ENCODE measurements at places on chromosomes 4 and X.

DNA sequence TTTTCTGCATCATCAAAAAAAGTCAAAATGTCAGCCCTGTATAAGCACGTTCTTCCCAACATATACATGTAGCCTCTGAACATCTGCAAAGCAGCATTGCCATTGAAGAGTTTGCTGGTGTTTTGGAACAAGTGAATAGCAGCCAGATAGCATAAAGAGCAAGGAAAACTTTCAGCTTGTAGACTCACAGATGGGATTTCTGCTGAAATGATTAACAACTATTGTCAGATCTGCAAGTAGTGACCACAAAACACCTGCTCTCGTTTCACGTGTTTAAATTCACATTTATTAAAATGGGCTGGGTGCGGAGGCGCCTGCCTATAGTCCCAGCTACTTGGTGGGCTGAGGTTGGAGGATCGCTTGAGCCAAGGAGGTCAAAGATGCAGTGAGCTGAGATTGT, 123.7 kb downstream of the SPRY1 start:
- no peak for DNase-seq

DNA sequence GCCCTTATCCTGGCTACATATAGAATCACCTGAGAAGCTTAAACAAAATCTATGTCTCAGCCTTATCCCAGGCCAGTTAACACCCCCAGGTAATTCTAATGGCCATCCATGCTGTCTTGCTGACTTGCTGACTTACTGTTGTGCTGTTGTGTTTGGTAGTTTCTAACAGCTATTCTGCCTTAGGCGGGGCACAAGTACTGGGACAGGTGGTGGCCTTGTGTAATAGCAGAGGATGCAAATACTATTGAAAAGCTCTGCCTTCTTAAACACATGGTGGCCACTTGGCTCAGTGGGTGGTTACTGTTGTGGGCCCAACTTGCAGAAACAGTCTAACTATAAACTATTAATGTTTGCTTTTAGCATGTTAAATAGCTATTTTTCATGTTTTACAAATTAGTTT, 56.2 kb downstream of the CDS1 start:
- DNase-seq, result no peak

- DNase-seq, result no peak
Observed at GRCh38 chr4:123597586-123597985, 201.0 kb downstream of the SPRY1 start.

DNA sequence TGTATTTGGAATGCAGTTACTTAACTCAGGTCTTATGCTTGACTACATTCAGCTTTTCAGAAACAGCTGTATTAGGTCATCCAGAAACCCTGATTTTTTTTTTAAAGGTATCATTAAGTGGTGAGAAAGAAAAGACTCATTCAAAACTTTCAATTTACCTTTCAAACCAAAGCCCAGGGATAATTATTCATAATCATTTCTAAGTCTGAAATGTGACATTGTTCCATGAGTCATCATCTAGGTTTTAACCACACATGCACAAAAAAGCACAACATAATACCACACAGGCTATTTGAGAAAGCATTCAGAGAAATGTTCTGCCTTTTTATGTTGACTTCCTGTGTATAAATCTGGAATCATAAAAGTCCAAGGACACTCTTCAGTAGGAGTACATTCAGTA, 288.2 kb downstream of the IL1RAPL2 start:
- DNase-seq, result no peak

- no peak for DNase-seq
Observed at GRCh38 chr4:183478123-183478522, 26.7 kb upstream of the ING2 start.

DNA sequence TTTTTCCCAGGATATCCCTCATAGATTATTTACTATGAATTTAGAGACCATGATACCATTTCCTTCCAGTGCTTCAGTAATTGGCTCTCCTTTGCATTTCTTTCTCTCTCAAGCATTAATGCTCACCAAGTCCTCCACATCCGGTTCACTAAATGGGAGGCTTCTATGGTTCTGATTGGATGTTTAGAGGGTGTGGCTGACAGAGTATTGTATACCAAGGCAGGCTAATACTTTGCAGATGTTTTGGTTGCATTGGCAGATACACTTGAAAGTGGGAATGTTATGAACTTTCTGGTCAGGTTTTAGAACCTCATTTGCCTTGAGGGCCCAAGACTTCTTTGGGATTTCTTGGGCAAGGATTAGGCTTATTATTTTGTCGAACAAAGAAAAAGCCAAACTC, 24.2 kb downstream of the CBLL2 start:
- no peak for DNase-seq

DNA sequence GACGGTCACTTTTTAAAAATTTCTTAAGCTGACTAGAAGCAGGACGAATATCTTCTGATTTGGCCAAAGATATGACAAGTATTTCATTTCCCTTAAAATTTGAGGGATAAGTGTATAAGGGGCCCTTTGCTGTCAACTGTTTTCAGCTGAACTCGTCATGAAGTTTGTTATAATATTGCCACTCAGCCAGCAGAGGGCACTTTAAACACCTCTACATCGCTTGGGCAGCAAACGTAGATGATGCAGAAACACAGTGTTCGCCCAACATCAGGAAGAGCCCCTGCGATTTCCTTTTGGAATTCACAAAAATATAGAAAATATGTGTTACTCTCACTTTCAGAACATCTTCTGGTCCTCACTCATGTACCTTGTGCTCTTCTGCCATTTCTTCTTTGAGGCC, 435.7 kb upstream of the FMR1 start:
- DNase-seq, result no peak

DNA sequence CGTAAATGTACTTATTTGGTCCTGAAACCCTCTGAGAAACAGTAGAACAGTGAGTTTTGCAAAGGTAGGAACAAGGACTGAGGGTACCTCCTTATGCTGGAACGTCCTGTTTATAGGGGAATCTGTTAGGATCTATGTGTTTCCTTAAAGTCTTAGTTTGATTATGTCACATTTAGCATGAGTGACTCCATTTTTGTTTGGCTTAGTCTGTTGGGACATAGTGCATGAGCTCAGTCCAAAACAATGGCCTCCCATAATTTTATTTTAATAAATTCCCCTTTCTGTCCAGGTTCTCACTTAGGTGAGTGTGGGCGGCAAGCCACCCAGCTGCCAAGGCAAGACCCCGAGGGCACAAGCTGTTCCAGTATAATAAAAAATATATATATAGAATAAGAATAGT, 27.7 kb downstream of the HTT-AS start:
- no peak for DNase-seq

GRCh38 chr4:80266253-80266901, at the start of gene FGF5:
Gene FGF5 (plus strand): TSS chr4:80266664. CDS start chr4:80266825, 161 bp downstream.
- no peak for DNase-seq

DNA sequence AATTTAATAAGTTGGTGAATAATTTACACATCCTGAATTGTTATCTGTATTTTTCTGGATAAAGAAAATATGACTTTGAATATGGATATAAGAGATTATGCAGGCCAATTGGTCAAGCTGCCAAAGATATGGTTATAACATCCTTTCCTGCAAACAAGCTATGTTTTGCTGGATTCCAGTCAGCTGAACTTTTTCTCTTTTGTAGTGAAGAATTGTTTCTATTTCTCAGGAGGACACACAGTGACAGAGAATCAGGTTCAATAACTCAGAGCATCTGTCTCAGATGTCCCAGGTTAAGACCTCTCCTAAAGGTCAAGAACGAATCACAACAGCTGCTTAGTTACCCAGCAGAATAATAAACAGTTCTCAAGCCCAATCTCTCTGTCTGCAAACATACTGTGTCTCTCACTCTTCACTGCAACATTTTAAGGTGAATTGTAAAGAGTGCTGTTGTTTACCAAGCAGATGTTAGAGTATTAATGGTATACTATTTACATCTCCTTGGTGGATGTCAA, 189.5 kb upstream of the ANKRD50 start:
- no peak for DNase-seq

GRCh38 chrX:79369871-79370270, 2.7 kb upstream of the ITM2A start:
- no peak for DNase-seq

DNA sequence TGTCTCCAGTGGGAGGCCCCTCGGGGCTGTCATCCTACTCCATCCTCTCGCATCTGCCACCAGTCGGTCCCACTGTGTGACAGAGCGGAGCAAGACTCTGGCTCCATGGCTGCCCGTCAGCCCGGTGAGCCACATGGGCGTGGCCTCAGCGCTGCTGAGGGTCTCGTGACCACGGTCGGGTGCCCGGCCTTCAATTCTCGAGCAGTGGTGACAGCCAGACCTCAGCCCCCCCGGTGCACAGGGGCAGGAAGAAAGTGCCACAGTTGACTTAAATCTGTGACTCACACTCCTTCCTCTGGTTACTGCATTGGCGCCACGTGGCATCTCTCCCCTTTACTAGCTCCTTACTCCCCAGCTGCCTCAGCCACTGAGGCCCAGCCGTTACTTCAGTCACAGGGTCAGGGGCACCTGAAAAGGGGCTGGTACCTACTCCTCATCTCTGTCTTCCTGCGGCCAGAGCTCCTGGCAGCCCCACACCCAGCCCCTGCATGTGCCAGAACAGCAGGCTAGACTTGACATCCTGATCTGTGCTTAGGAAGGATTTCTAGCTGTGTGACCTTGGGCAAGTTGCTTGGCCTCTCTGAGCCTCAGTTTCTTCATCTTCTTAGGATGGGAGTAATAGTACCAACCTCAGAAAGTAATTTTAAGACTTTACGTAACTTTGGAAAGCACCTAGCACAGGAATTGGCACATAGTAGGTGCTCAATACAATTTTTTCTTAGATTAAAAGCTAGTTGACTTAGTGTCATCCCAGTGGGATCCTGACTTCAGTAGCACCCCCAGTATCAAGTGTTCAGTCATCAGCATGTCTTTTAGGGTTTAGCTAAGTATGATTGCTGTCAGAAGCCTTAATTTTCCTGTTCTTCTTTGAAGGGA, 66.1 kb downstream of the TNIP2 start:
- no peak for DNase-seq

DNA sequence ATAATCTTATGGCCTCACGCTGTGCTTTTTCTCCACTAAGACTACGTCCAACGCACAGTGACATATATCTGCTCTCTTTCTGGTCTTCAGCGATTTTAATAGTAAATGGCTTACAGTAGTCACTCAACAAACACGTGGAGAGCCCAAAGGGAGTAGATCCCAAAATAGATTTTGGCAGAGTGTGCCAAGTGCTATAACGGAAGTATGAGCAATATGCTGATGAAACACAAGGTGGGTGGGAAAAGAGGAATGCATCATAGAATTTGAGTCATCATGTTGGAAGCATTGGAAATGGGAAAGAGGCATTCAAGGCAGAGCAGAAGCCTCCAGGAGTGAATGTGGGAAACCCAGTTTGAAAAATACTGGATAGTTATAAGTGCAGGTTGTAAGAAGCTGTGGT, 129.1 kb upstream of the LDB2 start:
- DNase-seq, result no peak

- no peak for DNase-seq
Observed at GRCh38 chr4:38075370-38076152, 115.4 kb downstream of the PTTG2 start.

DNA sequence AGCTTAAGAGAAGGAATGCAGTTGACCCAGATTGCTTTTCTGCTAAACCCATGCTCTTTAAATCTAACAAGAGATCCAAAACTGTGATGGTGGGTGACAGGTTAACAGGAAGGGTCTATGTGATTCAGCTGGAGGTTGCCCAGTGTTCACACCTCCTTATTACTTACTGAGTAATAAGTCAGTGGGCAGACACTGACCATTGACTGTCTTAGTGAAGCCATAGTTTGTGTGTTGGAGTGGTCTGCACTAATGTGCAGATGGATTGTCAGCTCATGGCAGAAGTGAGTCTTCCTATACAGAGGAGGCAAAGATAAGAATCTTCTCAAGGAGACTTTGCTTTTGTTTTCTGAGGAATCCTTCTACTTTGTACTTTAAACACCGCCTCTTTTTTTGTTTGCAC, 15.2 kb upstream of the RUFY3 start:
- no peak for DNase-seq

DNA sequence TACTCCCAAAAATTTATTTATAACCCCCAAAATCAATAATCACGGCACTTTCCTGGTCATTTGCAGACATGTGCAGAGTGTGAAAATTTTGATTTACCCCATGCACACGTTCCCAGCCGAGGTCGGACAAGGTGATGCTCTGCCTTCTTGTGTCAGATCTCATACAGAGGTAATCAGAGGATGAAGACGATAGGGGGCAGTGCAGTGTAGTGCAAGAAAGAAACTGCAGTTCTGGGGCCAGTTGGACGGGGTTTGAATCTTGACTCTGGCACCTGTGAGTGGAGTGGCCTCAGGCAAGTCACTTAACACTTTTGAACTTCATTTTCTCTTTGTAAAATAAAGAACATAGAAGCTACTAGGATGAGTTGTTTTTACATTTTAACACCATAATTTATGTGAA, 88.4 kb downstream of the FRMPD3 start:
- no peak for DNase-seq

DNA sequence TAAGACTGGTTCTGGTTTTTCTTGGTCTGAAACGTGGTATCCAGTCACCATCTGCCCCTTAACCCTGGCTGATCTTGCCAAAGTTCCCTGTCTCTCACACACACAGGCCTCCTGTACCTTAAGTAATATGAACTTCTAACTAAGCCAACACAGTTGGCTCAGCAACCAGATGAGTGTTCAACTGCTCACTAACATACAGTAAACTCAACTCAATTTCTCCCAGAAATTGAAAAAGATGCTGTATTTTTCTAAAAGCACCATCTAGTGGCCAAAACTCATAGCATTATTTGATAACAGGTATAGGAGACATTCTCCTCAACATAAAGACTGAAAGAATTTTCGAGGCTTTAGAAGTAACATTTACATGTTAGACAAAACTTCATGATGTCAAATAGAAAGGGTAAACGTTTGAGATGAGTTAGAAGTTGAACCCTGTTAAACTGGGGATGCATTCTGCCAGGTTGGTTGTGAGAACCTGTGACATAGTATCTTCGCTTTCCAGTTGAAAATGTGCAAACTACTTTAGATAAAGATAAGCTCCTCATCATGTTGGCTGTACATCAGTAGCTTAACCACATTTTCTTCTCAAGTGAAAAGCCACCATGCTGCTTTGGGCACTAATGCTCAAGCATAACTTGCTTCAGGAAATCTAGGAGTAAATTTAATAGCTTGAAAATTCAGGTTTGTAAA, 31.2 kb downstream of the CCNI start:
- DNase-seq, result no peak

- DNase-seq, result no peak
Observed at GRCh38 chr4:183599690-183600089, 59.3 kb downstream of the RWDD4 start.

DNA sequence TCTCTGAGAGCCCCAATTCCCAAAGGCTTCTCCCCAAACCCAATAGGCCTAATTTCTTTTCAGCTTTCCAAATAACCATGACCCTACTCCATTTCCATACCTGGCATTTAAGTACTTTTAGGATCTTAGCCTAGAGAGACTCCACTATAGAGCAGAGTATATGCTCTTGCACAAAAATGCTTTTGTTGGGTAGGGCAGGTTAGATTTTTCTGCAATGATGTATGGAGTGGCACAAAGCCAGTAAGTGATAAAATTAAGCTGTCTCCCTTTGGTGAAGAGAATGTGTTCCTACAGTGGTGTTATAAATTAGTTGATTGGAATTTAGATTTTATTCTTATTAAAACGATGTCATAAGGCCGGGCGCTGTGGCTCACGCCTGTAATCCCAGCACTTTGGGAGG, 124.9 kb downstream of the INPP4B start:
- no peak for DNase-seq
